Activated CD4-positive, alpha-beta memory T cell treated with anti-CD3 and anti-CD28 coated beads for 36 hours (primary cell): ENCODE measurements at places on chromosomes 16 and 17.

DNA sequence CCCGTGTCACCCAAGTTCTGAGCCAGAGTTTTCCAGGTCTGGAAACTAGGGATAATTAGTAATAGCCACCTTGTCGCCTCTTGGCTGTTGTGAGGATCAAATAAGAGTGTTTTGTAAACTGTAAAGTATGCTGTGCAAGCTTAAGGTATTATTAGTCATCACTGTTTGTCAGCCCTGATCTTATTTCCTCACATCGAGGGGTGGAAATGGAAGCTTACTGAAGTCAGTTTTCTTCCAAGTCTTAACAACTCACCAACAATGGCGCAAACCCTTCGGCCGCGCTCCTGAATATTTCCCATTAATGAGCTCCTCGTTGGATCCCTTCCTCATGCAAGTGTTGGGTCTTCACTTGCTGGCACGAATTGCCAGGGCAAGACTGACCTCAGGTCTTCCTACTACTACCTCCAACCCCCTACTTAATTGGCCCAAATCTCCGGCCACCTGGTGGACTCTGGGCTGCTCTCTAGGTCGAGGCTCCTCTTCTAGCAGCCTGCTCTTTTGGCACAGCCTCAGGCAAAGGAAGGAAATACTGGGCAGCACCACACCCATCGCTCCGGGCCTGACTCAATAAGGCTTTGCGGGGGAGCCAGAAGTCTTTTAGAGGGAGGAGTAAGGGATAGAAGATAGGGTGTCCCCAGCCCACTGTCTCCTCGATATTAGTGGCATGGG lies 885 bp upstream of the SLC35B1 start:
- H3K27ac ChIP-seq, result peak overlapping the region; percentile 98
- H3K27me3 ChIP-seq, result no peaks in the 10 kb centered on the region
- peaks cover 25% of the 10 kb centered on the region for H3K36me3 ChIP-seq

- H3K4me1 ChIP-seq, result no peaks in the 10 kb centered on the region
- H3K4me3 ChIP-seq, result no peak overlapping the region
- no peak for DNase-seq
- H3K27ac ChIP-seq, result no peak overlapping the region
These were observed 162.4 kb downstream of the CMIP start for GRCh38 chr16:81607006-81607405.

DNA sequence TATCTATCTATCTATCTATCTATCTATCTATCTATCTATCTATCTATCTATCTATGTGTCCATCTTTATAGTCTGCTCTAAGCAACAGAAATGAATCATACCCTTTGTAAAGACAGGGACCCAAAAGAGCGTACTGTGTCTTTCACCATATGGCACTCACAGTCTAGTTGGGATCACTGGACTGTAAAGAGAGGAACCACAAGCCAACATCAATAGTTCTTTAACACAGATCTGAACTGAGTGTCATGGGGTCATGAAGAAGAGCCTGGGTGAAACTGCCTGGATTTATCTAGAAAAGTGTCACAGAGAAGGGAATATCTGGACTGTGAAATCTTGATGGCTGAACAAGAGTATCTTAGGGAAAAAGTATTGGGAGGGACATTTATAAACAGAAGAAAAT lies 619.1 kb upstream of the SOX9 start:
- H3K4me3 ChIP-seq, result no peak overlapping the region
- H3K36me3 ChIP-seq, result no peaks in the 10 kb centered on the region
- DNase-seq, result no peak
- H3K27me3 ChIP-seq, result no peaks in the 10 kb centered on the region
- H3K4me1 ChIP-seq, result no peaks in the 10 kb centered on the region

- H3K36me3 ChIP-seq, result no peaks in the 10 kb centered on the region
- H3K27ac ChIP-seq, result peak overlapping the region; percentile 45
- peaks cover 68% of the 10 kb centered on the region for H3K4me1 ChIP-seq
- H3K27me3 ChIP-seq, result no peaks in the 10 kb centered on the region
- H3K4me3 ChIP-seq, result no peak overlapping the region
These were observed 38.7 kb downstream of the LAT start for GRCh38 chr16:29023279-29024277.

DNA sequence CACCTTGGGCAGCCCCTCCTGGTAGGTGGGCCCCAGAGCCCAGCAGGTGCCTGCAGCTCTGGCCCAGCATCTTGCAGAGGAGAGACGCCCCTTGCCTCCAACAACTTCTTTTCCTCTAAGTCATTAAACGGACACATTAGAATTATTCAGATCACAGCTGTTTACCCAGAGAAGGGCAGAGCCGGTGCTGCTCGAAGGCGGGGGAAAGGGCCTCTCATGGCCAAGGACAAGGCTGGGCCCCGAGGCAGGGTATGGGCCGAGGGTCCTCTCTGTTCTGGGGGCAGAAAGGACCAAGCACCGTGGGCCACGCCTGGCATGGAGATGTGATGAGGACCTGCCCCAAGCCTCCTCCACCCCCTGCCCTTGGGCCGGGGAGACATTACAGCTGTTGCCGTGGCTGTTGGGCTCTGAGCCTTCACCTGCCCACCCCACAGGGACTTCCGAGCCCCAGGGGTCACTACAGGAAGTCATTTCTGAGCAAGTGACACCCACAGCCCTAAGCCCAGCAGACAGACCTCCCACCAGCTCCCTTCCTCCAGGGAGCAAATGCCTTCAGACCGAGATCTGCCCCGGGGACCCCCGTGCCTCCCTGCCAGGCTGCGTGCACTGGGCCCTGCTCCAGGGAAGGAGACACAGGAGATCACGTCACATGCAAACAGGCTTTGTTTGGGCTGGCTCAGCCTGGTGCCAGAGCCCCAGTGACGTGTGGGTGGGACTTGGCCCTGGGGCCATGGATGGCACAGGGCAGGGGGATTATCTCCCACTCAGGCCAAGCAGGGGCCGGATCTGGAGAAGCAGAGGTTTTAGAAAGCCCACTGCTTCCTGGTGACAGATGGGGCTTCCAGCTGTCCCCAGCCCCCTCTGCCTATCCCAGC lies 699 bp upstream of the PVALEF start:
- H3K27me3 ChIP-seq, result peaks cover 22% of the 10 kb centered on the region
- no peaks in the 10 kb centered on the region for H3K4me1 ChIP-seq
- no peak overlapping the region for H3K4me3 ChIP-seq
- no peak for DNase-seq

GRCh38 chr17:31882571-31882970 lies 18.9 kb downstream of the UTP6 start:
- DNase-seq, result no peak
- peaks cover 14% of the 10 kb centered on the region for H3K4me1 ChIP-seq
- H3K27me3 ChIP-seq, result no peaks in the 10 kb centered on the region

GRCh38 chr16:4800290-4801041 lies 2.0 kb downstream of the ROGDI start:
- no peak overlapping the region for H3K27ac ChIP-seq
- peaks cover 9% of the 10 kb centered on the region for H3K4me1 ChIP-seq
- DNase-seq, result no peak
- H3K27me3 ChIP-seq, result no peaks in the 10 kb centered on the region
- peaks cover 6% of the 10 kb centered on the region for H3K36me3 ChIP-seq

DNA sequence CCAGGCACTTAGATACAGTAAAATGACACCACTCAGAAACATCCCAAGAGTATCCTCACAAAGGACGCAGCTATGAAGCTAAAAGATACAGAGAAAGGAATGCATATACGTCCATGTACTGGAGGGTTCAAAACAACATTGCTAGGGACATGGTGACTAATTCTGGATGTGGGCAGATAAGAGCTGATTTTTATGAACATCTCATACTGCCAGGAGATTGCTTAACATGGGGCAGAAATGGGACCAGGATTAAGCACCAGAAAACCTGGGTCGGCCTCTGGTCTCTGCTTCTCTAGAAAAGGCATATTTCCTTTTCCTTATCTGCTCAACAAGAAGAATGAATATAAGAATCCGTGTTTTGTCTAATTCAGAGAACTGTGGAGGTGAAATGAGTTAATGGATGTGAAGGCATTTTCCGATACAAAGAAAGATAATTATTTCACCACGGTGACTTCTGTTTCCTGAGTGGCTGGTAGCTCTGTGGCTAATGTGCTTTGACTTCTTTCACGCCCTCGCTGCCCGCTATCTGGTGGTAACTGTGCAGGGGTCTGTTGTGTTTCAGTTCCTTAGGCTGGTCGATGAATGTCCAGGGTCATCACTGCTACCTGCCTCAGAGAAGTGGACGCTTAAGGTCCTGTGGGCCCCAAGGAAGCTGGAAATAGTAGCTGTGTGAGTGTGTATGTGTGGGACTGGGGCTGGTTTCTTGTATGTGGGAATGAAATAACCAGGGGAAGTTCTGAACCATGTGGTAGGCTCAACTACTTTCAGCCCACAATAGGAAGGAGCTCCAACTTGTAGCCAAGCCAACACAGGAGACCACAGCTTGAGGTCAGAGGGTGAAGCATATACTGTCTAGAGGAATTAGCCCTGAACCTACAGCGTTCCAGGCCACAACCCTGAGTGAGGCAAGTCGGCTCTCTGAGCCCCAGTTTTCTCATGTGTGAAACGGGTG lies 15.8 kb upstream of the CCL5 start:
- H3K27me3 ChIP-seq, result no peaks in the 10 kb centered on the region
- peak; percentile 65 for DNase-seq
- H3K4me1 ChIP-seq, result peaks cover 58% of the 10 kb centered on the region
- H3K4me3 ChIP-seq, result peak overlapping the region; percentile 38
- H3K27ac ChIP-seq, result peak overlapping the region; percentile 92
- H3K36me3 ChIP-seq, result no peaks in the 10 kb centered on the region

DNA sequence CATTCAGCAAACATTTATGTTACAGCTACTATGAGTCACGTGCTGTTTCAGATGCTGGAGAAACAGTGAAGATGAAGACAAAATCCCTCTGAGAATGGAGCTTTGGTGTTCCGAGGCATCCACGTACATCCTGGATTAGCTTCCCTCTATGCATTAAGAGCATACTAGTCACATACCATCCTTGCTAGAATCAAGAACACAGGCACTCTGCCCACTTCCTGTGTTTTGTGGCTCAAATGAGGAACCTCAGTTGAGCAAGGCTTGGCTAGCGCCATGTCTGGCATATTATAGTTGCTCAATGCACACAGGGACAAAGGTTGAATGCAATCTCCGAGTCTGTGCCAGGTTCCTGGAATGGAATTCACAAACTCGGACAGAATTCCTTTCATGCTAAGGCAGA lies 297.5 kb downstream of the XYLT1 start:
- DNase-seq, result no peak
- H3K27ac ChIP-seq, result no peak overlapping the region
- no peaks in the 10 kb centered on the region for H3K27me3 ChIP-seq
- no peaks in the 10 kb centered on the region for H3K36me3 ChIP-seq
- H3K4me3 ChIP-seq, result no peak overlapping the region

- peaks cover 21% of the 10 kb centered on the region for H3K4me1 ChIP-seq
- no peak overlapping the region for H3K27ac ChIP-seq
- H3K36me3 ChIP-seq, result peaks cover 2% of the 10 kb centered on the region
- H3K4me3 ChIP-seq, result no peak overlapping the region
- H3K27me3 ChIP-seq, result peaks cover 7% of the 10 kb centered on the region
These were observed 20.5 kb downstream of the KRT9 start for GRCh38 chr17:41551365-41551764.

GRCh38 chr16:85601730-85602401 lies 11.3 kb upstream of the GSE1 start:
- no peak overlapping the region for H3K4me3 ChIP-seq
- H3K27me3 ChIP-seq, result no peaks in the 10 kb centered on the region
- no peaks in the 10 kb centered on the region for H3K36me3 ChIP-seq
- no peak for DNase-seq
- H3K4me1 ChIP-seq, result no peaks in the 10 kb centered on the region

- peaks cover 30% of the 10 kb centered on the region for H3K36me3 ChIP-seq
These were observed 15.2 kb downstream of the PRKCA start for GRCh38 chr17:66317629-66318028.

DNA sequence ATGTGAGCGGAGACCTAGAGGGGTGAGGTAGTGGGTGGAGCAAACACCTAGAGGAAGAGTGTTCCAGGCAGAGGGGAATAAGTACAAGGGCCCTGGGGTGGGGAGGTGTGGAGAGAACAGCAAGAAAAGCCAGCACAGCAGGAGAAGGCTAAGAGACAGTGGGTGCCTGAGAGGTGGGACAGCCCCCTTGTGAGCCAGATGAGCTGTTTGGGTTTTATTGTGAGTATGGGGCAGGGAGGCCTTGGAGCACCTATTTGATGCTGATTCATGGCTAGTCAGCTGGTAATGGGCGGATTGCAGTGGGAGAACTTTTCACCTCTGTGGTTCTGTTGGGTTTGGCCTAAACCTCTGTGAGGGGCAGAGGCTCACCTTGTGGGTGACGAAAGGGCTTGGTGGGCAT lies 68.4 kb downstream of the ABCC1 start:
- no peaks in the 10 kb centered on the region for H3K27me3 ChIP-seq
- H3K4me3 ChIP-seq, result no peak overlapping the region
- no peak for DNase-seq
- peaks cover 48% of the 10 kb centered on the region for H3K36me3 ChIP-seq

DNA sequence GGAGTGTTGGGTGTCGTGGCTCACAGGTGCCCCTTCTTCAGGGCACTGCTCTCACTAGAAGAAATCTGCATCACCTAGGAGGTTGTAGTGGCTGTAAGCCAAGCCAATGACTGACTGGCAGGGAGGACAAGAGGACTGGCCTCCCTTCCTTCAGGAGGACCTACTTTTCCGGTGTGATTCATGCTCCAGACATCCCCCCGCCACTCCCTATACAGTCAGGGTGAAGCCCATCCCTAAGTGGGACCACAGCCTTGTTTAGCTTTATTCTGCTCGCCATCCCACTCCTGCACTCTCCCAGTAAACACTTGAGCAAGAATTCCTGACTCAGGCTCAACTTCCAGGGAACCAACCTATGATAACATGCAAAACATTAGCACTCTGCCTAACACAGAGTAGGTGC lies 67.0 kb downstream of the PLCG2 start:
- H3K27ac ChIP-seq, result no peak overlapping the region
- H3K36me3 ChIP-seq, result no peaks in the 10 kb centered on the region
- H3K4me1 ChIP-seq, result no peaks in the 10 kb centered on the region
- no peak for DNase-seq
- H3K27me3 ChIP-seq, result peaks cover 8% of the 10 kb centered on the region

GRCh38 chr17:43874293-43874692 lies 27.3 kb downstream of the CD300LG start:
- H3K4me1 ChIP-seq, result no peaks in the 10 kb centered on the region
- no peaks in the 10 kb centered on the region for H3K36me3 ChIP-seq
- DNase-seq, result no peak

DNA sequence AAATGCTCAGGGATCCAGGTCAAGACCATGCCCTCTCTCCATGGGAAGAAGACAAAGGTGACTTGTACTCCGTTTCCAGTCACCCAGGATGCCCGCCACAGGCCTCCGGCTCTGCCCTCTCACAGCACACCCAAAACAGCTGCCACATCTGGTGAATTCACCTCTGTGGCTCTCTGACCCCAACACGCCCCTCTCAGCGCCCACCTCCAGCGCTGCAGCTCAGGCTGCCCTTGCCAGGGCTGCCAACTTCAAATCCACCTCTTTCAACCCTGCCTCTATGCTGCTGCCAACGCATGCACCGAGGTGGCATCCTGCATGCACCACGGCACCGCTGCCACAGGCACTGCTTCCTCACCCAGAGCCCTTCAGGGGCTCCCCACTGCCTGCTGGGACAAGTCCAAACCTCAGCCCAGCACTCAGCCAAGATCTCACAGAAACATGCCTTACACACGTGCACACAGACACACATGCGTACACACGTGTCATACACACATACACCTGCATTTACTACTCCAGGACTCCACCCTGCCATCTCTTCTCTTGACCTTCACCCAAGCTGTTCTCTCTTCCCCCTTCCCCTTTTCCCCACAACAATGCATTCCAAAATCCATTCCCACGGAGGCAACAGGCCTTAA lies 7.5 kb downstream of the HID1 start:
- H3K4me1 ChIP-seq, result peaks cover 6% of the 10 kb centered on the region
- H3K4me3 ChIP-seq, result no peak overlapping the region
- H3K27ac ChIP-seq, result no peak overlapping the region
- no peak for DNase-seq
- H3K36me3 ChIP-seq, result no peaks in the 10 kb centered on the region

GRCh38 chr16:88634141-88634993 lies 4.0 kb upstream of the IL17C start:
- H3K27ac ChIP-seq, result no peak overlapping the region
- peaks cover 48% of the 10 kb centered on the region for H3K4me1 ChIP-seq
- peaks cover 19% of the 10 kb centered on the region for H3K27me3 ChIP-seq
- peaks cover 15% of the 10 kb centered on the region for H3K36me3 ChIP-seq
- H3K4me3 ChIP-seq, result peak overlapping the region; percentile 66
